NCI-H146 (cell line): ENCODE measurements at places on chromosomes 3 and 15.

- DNase-seq = no peak
Measured at GRCh38 chr3:122533931-122534334, 19.2 kb upstream of the KPNA1 start.

- DNase-seq = no peak
Measured at GRCh38 chr3:52202384-52203077, 4.6 kb downstream of the ALAS1 start.

- peak; percentile 42 for DNase-seq
Measured at GRCh38 chr3:155702745-155703591, 41.9 kb downstream of the PLCH1 start.

GRCh38 chr3:27657404-27657803 is 64.7 kb downstream of the EOMES start:
- no peak for DNase-seq

GRCh38 chr15:64586984-64587383 is 126.6 kb downstream of the ZNF609 start:
- DNase-seq = no peak

DNA sequence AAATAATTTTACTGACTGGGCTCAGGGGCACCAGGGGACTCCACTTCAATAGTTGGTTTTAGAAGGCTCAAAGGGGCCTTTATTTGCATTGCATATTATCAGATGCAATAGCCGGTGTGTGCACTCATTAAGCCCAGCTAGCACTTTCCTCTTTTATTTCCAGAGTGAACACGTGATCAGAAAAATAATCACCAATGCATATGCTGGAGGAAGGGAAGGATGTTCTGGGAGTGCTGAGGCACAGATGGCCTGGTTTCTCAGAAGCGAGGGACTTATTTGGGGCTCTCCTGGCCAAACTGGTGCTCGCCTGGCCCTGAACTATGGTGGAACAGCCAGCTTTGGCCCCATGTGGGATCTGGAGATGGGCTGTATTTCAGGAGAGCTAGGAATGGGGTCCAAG is 60.4 kb upstream of the SEC13 start:
- DNase-seq = no peak

DNA sequence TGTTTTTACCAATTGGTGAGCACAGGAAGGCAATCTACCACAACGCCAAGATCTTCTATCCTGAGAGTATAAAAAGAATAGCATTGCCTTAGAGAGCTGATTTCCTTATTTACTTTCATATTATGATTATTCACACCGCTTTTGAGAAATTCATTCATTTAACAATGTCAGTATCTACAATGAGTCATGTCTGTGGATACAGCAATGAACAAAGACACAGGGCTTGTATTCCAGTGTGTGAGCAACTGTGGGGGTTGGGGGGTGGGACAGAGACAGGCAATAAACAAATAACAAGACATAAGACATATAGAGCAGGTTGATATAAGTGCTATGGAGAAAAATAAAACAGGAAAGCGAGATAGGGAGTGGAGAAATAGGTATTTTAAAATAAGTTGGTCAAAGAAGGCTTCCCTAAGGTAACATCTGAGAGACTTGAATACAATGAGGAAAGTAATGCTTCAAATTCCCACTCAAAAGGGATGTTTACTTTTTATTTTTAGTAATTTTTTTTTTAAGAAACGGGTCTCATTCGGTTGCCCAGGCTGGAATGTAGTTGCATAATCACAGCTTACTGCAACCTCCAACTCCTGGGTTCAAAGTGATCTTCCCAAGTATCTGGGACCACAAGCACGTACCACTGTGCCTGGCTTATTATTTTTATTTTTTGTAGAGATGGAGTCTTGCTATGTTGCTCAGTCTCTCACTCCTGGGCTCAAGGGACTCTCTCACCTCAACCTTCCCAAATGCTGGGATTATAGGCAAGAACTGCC is 45.7 kb downstream of the PGBD4 start:
- DNase-seq = no peak

- DNase-seq = no peak
Measured at GRCh38 chr15:78950343-78950742, 5.5 kb upstream of the CTSH start.

DNA sequence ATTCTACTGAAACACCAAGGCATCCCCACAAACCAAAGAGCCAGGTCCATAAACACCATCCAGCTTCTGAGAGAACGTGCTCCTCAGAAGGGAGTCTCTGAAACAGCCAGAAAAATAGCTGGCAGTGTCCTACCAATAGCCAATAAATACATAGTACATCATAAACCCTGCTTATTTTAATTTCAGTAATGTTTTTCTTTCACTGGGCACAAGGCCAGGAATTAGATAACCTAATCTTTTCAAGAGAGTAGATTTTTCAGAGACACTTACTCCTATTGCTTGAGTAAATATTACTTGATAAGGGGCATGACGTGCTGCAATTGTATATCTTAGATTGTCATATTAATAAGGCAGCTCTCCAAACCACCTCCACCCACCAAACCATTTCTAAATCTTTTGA is 22.7 kb downstream of the GADL1 start:
- DNase-seq = peak; percentile 29

GRCh38 chr15:71422530-71423259 is 307.4 kb downstream of the THSD4 start:
- DNase-seq = no peak

DNA sequence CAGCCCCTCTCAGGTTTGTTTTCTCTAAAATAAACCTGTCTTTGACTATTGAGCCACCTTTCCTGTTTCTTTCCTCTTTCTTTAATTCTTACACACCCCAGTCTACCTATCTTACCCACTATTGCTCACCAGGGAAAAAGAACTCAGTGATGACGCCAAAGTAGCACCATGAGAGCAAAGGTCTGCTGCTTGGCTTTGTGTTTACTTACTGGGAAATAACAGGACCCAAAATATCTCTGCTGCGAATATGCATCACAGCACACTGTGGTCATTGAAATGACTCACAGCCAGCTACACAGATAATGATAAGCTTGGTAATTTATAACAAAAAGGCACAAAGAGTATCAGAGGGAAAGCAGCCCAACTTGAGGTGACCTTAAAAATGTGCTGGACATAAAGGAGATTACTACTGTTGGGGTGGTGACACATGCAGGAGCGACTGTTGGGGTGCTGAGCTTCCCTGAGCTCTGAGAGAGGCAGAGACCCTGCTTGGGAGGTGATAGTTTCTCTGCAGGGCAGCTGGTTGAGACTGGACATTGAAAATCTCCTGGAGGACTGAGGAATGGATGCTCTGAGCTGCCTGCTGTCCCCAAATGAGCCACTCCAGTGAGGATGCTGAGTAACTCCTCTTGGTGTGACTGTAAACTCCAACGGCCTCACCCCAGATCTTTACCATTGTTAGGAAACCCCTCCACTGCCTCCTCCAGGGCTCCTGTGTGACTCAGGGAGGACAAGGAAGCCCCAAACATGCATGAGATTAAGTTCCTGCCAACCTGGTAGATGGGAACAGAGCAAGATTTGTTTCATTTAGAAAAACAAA is 14.5 kb downstream of the EFCAB12 start:
- no peak for DNase-seq

GRCh38 chr15:79682851-79683288 is 213.9 kb downstream of the MTHFS start:
- DNase-seq = no peak

DNA sequence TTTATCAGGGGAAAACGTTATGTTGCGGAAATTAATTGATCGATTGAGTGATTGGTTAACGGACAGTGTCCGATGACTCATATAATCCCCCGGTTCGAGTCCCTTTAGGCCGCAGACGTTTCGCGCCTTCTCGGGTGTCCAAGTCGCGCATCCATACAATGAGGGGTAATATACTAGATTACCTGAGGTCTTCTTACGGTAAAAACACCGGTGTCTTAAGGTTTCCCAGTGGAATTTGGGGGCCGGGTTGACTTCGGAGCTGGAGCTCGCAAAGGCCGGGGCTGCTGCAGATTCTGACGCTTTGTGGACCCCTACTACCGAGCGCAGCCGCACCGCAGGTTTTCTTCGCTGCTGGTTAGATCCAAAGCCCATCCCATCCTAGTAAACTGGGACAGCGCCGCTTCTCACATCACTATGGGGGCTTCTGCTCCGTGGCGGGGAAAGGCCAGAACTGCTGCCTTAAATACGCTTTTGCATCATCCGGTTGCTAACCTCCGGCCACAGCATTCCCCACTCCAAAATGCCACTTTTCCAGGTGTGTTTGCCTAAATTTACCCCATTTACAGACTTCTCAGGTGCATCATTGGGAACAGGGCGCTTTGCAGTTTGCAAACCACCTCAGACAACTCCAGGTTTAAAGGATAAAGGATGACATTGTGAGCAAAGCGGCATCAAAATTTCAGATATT is 858 bp upstream of the SACM1L start:
- DNase-seq = peak; percentile 69

DNA sequence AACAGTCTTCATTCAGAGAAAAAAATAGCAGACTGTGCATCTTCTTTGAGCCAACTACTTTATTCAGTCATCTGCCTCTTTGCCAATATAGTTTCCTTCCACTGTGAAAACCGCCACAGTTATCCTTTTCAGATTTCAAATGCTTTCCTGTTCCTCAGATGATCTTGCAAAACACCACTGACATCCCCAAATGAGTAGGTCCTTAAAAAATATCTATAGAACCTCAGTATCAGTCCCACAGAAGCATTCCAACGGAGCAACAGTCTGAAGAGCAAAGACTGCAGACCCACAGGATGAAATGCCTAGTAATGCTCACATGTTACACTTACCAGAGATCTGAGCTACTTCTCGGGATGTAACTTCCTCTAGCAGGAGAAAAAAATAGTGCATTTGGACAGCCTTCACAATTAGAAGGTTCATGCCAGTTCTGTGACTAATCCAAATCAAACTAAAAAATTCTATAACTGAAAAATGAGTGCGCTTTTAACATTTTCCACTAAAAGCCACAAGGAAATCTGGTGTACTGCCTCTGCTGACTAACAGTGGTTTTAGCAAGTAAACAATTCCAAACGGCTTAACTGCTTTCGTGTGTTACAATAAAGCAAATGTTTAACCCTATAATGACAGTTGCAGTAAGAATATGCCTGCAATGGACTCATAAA is at the start of gene ANKRD28:
TSS of gene ANKRD28 (minus strand) at position 338 of the 662 bp plus-strand sequence. CDS start 1,458 bp downstream, outside the sequence.
- DNase-seq = no peak

DNA sequence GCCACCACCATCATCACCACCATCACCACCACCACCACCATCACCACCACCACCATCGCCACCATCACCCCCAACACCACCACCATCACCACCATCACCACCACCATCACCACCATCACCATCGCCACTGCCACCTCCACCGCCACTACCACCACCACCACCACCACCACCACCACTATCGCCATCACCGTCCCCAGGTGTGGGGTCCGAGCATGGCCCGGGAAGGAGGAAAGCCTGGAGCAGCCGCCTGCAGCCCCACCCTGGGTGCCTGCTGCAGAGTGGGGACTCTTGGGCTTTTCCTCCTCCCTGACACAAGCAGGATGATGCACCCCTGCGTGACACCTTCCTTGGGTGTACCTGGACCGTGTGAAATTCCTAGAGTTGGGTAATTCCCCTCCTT is 43.9 kb downstream of the MUC4 start:
- DNase-seq = no peak

DNA sequence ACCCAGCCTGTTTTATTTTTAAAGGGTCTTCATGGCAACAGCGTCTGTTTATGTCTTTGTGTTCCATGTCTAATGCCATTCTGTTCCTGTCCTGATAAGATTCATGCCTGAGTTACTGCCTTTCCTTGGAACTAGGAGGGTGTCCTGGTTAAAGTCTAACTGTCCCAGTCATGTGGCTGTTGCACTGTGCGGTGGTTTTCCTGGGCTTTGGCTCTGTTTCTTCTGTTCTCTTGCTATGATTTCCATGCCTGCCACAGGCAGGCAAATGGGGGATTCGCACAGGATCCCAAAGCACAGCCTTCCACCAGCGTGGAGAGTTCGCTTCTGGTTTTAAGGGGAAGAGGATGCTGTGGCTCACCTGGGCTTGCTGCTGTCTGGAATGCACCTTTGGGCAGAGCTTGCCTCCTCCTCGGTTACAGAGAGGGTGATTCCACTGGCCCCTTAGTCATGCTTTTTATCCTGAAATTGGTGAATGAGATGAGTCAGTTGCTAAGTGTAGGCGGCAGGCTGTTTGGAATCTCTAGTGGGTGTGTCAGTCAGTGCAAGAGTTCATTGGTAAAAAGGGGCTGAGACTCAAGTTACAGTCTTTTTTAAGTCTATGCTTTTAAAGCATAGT is 86.8 kb downstream of the CCK start:
- no peak for DNase-seq
